Spinal cord (tissue), 10 donors: ENCODE measurements at places on chromosomes 12 and 14.

- H3K4me3 ChIP-seq, result no peak overlapping the region
- peak overlapping the region; percentile 52 for H3K27ac ChIP-seq
- no peak for DNase-seq
- peaks cover 3% of the 10 kb centered on the region for H3K36me3 ChIP-seq
- peaks cover 26% of the 10 kb centered on the region for H3K4me1 ChIP-seq
Measured at GRCh38 chr14:101962503-101962874, 1.9 kb upstream of the DYNC1H1 start.

DNA sequence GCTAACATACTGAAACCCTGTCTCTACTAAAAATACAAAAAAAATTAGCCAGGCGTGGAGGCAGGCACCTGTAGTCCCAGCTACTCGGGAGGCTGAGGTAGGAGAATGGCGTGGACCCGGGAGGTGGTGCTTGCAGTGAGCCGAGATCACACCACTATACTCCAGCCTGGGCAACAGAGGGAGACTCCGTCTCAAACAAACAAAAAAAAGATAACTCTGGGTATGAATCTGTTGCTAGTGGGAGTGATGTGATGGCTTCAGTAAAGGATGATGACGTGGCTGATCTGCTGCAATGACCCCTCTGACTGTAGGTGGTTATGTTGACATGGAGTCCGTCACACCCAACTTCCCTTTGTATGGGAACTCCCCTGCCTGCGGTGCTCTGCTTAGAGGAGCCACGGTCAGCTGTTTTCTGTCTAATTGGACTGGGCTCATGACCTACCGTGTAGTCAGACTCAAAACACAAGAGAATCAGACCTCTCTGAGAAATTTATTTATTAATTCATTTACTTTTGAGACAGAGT lies 59.1 kb upstream of the MED13L start:
- H3K27ac ChIP-seq, result no peak overlapping the region
- peaks cover 7% of the 10 kb centered on the region for H3K4me1 ChIP-seq
- no peak overlapping the region for H3K4me3 ChIP-seq
- no peaks in the 10 kb centered on the region for H3K27me3 ChIP-seq
- no peaks in the 10 kb centered on the region for H3K36me3 ChIP-seq
- no peak for DNase-seq

GRCh38 chr12:29711381-29711780 lies 72.4 kb downstream of the TMTC1 start:
- H3K27me3 ChIP-seq, result no peaks in the 10 kb centered on the region
- H3K4me1 ChIP-seq, result peaks cover 8% of the 10 kb centered on the region
- H3K4me3 ChIP-seq, result no peak overlapping the region
- no peaks in the 10 kb centered on the region for H3K36me3 ChIP-seq
- no peak for DNase-seq
- H3K27ac ChIP-seq, result no peak overlapping the region

- no peak for DNase-seq
- H3K4me1 ChIP-seq, result peaks cover 20% of the 10 kb centered on the region
- no peak overlapping the region for H3K4me3 ChIP-seq
- no peaks in the 10 kb centered on the region for H3K27me3 ChIP-seq
Measured at GRCh38 chr14:99672506-99673304, 11.4 kb upstream of the CYP46A1 start.

DNA sequence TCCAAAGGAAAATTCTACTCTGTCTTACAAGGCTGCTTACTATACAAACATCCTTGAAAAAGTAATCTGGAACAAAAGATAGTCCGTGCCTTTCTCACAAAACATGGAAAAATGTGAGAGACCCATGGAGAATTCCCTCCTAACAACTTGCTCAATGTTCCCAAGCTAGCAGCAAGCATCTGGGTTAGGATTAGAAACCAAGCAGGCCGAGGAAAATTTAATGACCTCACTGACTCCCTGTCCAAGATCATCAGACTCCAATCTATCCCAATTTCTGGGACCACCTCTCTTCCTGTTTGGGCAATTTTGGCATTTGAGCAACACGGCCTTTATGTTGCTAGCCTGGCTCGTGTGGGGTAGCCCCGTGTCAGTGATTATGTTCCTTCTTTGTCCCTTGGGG lies 18.1 kb upstream of the GSG1 start:
- no peak overlapping the region for H3K27ac ChIP-seq
- DNase-seq, result no peak
- H3K4me3 ChIP-seq, result no peak overlapping the region
- H3K27me3 ChIP-seq, result no peaks in the 10 kb centered on the region

DNA sequence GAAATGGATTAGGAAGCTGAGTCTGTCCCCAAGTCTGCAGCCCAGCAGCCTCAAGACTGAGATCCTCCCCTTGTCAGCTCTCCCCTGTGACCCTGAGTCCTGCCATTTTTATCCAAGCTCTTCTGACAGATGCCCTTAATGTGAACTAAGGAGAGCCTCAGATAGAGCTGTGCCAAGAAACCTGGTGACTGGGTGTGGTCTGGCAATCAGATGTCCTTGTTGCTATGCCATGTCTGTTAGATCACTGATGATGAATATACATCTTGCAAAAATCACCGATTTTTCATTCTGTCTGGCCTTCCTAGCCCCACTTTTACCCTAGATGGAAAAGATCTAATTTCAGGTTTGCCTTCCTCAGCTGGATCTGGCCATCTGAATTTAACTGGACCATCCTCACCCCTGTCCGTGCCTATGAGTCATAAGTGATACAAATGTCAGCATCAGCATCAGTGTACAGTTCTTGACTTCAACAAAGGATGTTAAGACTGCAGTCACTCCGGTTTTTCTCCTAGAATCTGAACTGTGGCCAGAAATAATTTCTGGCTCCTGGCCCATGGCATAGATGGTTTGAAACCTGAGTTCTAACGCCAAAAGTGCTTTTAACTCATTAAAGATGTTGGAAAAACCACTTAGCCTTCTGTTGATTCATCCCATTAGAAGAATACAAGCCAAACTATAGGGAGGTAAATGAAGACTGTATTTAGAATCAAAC lies 61.2 kb upstream of the GRIP1 start:
- H3K4me1 ChIP-seq, result no peaks in the 10 kb centered on the region
- peak; percentile 44 for DNase-seq
- no peak overlapping the region for H3K4me3 ChIP-seq
- no peaks in the 10 kb centered on the region for H3K27me3 ChIP-seq
- no peak overlapping the region for H3K27ac ChIP-seq
- no peaks in the 10 kb centered on the region for H3K36me3 ChIP-seq

- no peak for DNase-seq
- H3K4me3 ChIP-seq, result no peak overlapping the region
- H3K27ac ChIP-seq, result no peak overlapping the region
- peaks cover 2% of the 10 kb centered on the region for H3K27me3 ChIP-seq
- no peaks in the 10 kb centered on the region for H3K36me3 ChIP-seq
- H3K4me1 ChIP-seq, result peaks cover 5% of the 10 kb centered on the region
Measured at GRCh38 chr12:132178801-132179401, 34.6 kb downstream of the NOC4L start.

DNA sequence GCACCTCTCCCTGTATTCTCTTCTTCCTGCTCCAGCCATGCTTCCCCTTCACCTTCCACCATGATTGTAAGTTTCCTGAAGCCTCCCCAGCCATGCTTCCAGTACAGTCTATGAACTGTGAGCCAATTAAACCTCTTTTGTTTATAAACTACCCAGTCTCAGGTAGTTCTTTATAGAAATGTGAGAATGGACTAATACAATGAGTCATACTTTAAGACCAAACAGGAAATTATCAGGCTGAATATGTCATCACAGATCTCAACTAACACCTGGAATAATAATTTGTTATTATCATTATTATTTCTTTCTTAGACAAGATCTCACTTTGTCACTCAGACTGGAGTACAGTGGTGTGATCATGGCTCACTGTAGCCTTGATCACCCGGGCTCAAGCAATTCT lies 85.4 kb downstream of the KCNMB4 start:
- H3K36me3 ChIP-seq, result no peaks in the 10 kb centered on the region
- no peaks in the 10 kb centered on the region for H3K4me1 ChIP-seq
- H3K27me3 ChIP-seq, result no peaks in the 10 kb centered on the region
- DNase-seq, result no peak
- no peak overlapping the region for H3K4me3 ChIP-seq
- no peak overlapping the region for H3K27ac ChIP-seq

DNA sequence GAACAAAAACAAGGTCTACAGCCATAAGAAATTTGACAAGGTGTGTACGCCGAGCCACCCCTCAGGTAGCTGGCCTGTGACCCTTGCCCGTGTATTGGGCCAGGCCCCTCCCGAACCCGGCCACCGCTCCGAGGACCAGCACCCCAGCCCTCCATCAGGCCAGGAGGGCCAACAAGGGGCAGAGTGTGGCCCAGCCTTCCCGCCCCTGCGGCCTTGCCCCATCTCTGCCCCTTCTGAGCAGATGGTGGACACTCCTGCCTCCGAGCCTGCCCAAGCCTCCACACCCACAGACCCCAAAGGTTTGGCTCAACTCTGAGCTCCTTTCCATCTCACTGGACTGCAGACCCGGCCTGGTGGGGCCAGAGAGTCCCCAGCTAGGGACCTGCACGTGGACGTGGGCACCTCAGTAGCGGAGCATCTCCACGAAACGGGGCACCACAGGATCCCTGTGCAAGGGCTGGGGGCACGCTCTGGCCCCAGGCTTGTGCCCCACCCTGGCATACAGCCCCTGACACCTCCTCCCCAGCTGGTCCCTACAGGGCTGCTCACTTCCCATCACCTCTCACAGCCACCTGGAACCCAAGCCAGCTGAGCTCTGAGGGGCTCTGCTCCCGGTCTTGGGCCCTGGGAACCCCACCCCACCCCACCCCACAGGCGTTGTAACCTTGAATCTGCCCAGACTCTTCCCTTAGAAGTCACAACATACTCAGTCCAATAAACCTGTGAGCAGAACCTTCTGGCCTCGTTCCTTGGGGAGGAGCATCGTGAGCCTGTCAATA lies 3.3 kb downstream of the P2RX2 start:
- no peak overlapping the region for H3K27ac ChIP-seq
- peaks cover 46% of the 10 kb centered on the region for H3K36me3 ChIP-seq
- H3K27me3 ChIP-seq, result peaks cover 34% of the 10 kb centered on the region
- no peak for DNase-seq
- H3K4me3 ChIP-seq, result no peak overlapping the region
- peaks cover 12% of the 10 kb centered on the region for H3K4me1 ChIP-seq

- peaks cover 5% of the 10 kb centered on the region for H3K36me3 ChIP-seq
- no peak overlapping the region for H3K27ac ChIP-seq
- DNase-seq, result no peak
- no peak overlapping the region for H3K4me3 ChIP-seq
Measured at GRCh38 chr14:31449971-31450610, 7.2 kb downstream of the DTD2 start.

GRCh38 chr14:87430810-87431209 lies 562.2 kb downstream of the GALC start:
- no peaks in the 10 kb centered on the region for H3K4me1 ChIP-seq
- H3K36me3 ChIP-seq, result no peaks in the 10 kb centered on the region

- no peaks in the 10 kb centered on the region for H3K27me3 ChIP-seq
- no peak for DNase-seq
- H3K27ac ChIP-seq, result no peak overlapping the region
- peaks cover 4% of the 10 kb centered on the region for H3K36me3 ChIP-seq
Measured at GRCh38 chr14:88439088-88439487, 53.6 kb downstream of the SPATA7 start.

GRCh38 chr14:89618811-89619551 lies 201.9 kb upstream of the FOXN3 start:
- no peaks in the 10 kb centered on the region for H3K36me3 ChIP-seq
- DNase-seq, result peak; percentile 52
- H3K27me3 ChIP-seq, result no peaks in the 10 kb centered on the region
- H3K27ac ChIP-seq, result peak overlapping the region; percentile 64
- H3K4me3 ChIP-seq, result peak overlapping the region; percentile 82
- H3K4me1 ChIP-seq, result peaks cover 7% of the 10 kb centered on the region

- peak overlapping the region; percentile 4 for H3K4me3 ChIP-seq
- H3K27me3 ChIP-seq, result no peaks in the 10 kb centered on the region
- H3K4me1 ChIP-seq, result peaks cover 12% of the 10 kb centered on the region
- H3K27ac ChIP-seq, result no peak overlapping the region
Measured at GRCh38 chr12:2783936-2784600, 10.7 kb upstream of the FKBP4 start.

DNA sequence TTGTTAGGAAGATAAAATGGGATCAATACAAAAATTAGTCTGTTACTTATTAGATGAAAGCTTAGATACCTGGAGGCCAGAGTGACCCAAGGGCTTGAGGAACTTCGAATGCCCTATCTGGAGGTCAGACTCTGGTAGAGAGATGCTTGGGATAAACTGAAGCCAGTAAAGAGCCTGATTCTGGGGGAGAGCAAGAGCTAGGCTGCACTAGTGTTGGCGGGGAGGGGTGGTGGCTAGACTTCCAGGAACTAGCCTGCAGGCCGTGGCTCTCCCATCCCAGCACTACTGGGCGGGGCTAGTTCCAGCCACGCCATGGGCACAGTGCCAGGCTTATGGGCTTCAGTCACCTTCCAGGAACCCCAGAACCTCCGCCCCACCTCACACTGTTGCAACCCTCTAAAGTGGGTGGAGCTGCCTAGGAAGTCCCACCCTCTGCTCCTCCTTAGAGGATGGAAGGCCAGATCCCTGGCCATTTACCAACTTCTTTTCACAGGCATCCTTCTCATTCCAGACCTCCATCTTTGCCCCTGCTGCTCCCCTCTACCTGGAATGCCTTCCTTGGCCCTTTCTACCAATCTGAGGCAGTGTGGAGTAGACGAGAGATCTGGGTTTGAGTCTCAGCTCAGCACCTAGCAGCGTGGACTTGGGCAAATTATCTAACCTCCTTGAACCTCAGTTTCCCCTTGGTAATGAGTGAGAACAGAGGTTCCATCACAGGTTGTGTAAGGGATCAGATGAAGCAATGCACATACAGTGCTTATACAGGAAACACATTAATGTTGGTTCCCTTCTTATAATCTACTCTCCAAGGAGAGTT lies 6.3 kb upstream of the NFE2 start:
- no peaks in the 10 kb centered on the region for H3K36me3 ChIP-seq
- no peak overlapping the region for H3K4me3 ChIP-seq
- H3K4me1 ChIP-seq, result no peaks in the 10 kb centered on the region

DNA sequence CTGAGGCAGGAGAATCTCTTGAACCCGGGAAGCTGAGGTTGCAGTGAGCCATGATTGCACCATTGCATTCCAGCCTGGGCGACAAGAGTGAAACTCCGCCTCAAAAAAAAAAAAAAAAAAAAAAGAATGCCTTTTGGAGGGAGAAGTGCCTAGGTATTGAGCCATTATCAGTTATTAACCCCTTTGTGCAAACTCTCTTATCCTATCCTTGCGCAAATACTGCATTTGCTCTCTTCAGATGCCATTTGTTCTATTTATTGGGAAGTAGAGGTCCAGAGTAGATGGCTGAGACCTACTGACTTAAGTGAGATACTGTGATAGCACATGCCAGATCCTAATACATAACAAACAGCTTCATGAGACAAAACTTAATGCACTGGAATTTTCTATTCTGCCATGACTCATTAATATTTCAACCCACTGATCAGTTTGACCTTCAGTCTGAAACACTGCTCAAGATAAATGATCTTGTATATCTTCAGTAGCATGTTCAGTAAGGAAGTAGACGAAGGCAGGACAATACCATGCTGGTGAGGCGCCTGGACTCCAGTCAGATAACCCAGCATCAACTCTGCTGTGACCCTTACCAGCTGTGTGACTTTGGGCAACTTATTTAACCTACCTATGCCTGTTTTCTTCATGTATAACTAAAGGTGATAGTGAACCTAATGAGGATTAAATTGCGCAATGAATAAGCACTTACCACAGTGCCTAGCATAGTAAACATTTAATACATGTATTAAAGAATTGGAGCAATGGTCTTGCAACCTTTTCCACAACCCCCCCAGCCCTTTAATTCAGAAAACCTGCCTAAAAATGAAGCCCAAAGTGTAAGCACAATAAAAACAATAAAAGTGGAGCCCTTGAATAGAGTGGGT lies 5.7 kb upstream of the DNAAF2 start:
- no peak for DNase-seq
- no peaks in the 10 kb centered on the region for H3K27me3 ChIP-seq
- H3K27ac ChIP-seq, result no peak overlapping the region
- H3K4me1 ChIP-seq, result peaks cover 9% of the 10 kb centered on the region
- H3K36me3 ChIP-seq, result peaks cover 9% of the 10 kb centered on the region
- no peak overlapping the region for H3K4me3 ChIP-seq
